Daoy (cell line): ENCODE measurements at places on chromosomes 3 and 15. TPM values are rescaled to one million over a fixed set of nuclear protein-coding genes. Genes with fewer than 3 reads are reported as not detected.

Gene CDHR4
- not detected in 2 replicates for total RNA-seq

DNA sequence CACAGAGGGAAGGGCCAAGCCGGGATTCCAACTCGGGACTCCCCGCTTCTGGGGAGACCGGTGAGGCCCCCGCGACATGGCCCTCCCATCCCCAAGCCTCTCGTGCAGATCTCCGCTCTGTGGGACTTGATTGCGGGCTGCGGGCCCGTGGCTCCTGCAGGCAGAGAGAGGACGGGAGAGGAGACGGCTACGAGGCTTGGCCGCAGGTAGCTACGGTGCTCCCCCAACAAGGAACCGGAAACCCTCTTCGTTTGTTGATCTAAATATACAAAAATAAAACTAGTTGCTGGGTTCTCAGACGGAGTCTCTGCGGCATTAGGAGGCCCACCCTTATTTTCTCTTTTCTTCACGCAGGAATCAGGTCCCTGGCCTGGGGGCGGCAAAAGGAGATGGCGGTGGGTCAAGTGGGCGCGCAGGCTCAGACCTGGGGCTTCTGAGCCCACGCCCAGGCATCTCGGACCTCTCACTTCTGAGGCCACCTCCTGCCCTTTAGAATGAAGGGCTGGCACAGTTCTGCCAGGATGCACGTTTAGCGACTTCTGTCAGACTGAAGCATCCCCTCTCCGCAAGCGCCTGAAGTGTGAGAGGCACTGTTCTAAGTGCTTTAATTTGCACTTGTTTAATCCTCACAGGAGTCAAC, 10.9 kb downstream of the GNB5 start:
- DNase-seq: no peak

Gene PLA2G4E
- not detected in 2 replicates for total RNA-seq

Gene CLDN1
- 5.3 and 7.3 TPM in 2 replicates for total RNA-seq

Gene MESP1
- 1.2 and 1.5 TPM in 2 replicates for total RNA-seq

DNA sequence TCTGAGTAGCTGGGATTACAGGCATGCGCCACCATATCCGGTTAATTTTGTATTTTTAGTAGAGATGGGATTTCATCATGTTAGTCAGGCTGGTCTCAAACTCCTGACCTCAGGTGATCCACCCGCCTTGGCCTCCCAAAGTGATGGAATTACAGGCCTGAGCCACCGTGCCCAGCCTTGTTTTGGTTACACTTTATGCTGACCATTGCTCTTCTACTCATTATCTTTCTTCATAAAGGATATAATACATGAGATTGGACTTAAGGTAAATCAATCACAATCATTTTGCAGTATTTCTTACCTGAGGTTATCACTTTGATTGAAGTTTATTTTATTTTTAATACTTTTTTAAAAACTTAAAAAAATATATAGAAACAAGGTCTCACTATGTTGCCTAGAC, 2.2 kb upstream of the LEO1 start:
- DNase-seq: no peak

Gene PIF1
- total RNA-seq: 26.6 and 32.9 TPM in 2 replicates

DNA sequence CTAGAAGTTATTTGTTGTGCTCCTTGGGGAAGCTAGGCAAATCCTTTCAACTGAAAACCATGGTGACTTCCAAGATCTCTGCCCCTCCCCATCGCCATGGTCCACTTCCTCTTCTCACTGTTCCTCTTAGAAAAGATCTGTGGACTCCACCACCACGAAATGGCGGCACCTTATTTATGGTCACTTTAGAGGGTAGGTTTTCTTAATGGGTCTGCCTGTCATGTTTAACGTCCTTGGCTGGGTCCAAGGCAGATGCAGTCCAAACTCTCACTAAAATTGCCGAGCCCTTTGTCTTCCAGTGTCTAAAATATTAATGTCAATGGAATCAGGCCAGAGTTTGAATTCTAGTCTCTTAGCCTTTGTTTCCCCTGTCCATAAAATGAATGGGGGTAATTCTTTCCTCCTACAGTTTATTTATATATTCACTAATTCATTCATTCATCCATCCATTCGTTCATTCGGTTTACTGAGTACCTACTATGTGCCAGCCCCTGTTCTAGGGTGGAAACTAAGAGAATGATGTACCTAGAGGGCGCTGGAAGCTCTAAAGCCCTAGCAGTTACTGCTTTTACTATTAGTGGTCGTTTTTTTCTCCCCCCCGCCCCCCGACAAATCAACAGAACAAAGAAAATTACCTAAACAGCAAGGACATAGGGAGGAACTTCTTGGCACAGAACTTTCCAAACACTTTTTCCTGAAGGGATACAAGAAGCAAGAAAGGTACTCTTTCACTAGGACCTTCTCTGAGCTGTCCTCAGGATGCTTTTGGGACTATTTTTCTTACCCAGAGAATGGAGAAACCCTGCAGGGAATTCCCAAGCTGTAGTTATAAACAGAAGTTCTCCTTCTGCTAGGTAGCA, 657 bp downstream of the PATL2 start:
- DNase-seq: no peak

GRCh38 chr3:48788544-48789162, 59.0 kb downstream of the PRKAR2A start:
- no peak for DNase-seq

GRCh38 chr3:169143506-169143905, 520.0 kb downstream of the MECOM start:
- DNase-seq: no peak

- peak; percentile 68 for DNase-seq
These were observed at the start of gene TYRO3 for GRCh38 chr15:41558400-41559238. Gene TYRO3, plus strand, starts transcription at chr15:41559212. Its CDS starts 46 bp downstream, at chr15:41559258.

- no peak for DNase-seq
These were observed 52.4 kb downstream of the TRPM1 start for GRCh38 chr15:31049111-31049510.

Gene UMPS
- 87.9 and 94.6 TPM in 2 replicates for total RNA-seq

DNA sequence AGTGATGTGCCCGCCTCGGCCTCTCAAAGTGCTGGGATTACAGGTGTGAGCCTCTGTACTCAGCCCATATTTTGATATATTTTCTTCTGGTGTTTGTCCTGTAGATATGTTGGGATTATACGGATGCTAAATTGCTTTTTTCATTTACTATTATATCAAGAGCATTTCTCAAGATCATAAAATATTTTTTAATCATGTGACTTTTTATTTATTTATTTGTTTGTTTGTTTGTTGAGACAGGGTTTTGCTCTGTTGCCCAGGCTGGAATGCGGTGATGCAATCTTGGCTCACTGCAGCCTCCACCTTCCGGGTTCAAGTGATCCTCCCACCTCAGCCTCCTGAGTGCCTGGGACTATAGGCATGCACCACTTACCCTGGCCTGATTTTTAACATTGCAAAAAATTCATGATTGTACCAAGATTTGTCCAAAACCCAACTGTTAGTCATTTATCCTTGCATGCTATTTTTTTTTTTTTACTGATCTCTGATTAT, 2.7 kb upstream of the PXK start:
- no peak for DNase-seq

Gene GABRR3
- not detected in 2 replicates for total RNA-seq

- DNase-seq: no peak
These were observed 77.2 kb upstream of the ARPP21 start for GRCh38 chr3:35562141-35562540.

GRCh38 chr3:50583897-50584296, 14.6 kb downstream of the HEMK1 start:
- DNase-seq: no peak

GRCh38 chr3:77693147-77693546, 653.2 kb downstream of the ROBO2 start:
- DNase-seq: no peak

Gene CRABP1
- total RNA-seq: 0.23 and 2.2 TPM in 2 replicates

DNA sequence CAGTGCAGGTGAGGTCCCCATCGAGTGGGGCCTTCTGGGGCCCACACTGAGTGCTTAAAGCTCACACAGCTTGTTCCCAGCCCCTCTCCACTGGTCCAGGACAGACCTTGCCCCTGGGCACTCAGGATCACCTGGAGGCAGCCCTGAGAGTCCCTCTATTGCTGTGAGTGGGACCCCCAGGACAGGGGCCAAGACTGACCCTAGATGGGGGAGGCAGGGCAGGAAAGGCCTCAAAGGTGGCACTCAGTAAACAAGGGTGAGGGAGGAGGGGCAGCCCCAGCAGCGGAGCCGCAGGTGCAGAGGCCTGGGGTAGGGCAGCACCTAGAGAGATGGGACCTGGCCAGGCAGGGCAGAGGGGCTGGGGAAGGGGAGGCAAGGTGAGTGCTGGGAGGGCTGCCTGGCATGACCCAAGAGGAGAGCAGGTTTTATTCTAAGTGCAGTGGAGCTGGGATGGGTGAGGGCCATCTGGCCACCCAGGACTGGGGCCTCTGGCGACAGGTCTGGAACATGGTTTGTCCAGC, 27.9 kb downstream of the CFAP100 start:
- DNase-seq: no peak

- DNase-seq: no peak
These were observed 56.2 kb downstream of the CEMIP start for GRCh38 chr15:80835336-80835735.

Gene HCLS1
- total RNA-seq: 0.68 and 1.3 TPM in 2 replicates

- DNase-seq: no peak
These were observed 108.1 kb upstream of the TPM1 start for GRCh38 chr15:62934236-62934971.

- no peak for DNase-seq
These were observed 771.6 kb upstream of the NR2F2 start for GRCh38 chr15:95558916-95559315.

Gene MRPS11
- 19.6 and 24.2 TPM in 2 replicates for total RNA-seq

DNA sequence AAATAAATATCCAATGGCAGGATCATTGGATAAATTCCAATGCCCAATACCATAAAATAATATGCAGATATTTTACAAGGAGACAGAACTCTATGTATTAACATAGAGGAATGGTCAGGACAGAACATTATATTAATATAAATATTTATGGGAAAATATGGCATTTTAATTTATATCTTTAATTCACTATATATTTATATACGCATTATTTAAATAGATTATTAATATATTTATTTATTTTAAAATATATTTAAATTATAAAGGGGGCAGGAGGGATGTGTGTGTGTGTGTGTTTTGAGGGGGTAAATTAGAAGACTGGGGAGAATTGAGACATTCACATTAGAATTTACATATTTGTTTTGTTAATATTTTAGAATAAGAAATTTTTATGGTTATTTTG, 31.6 kb upstream of the CNTN3 start:
- no peak for DNase-seq

DNA sequence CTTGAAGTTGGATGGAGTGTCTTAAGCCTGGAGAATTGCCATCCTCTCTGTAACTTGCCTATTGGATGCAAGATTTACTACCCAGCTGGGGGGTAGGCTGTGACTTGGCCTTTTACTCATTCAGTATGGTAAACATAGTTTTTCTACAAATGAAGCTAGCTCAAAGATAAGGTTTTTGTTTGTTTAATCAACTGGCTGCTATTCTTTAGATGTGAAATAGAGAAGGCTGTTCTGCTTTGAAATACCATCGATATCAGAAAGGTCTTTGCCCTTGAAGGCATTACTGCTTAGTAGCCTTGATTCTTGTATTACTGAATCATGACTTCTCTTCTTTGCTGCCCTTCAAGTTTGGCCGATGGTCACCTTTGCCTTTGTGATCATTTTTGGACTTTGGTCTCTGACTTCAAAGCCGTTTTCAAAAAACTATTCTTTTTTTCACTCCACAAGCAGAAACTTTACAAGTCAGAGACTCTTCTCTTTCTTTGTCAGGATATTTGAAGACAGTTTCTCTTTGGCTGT, 83.1 kb downstream of the GAP43 start:
- DNase-seq: peak; percentile 47

- DNase-seq: no peak
These were observed 338.4 kb upstream of the FRG2C start for GRCh38 chr3:75325716-75326115.
